ENCODE measurements at places on chromosomes 16 and 17.

DNA sequence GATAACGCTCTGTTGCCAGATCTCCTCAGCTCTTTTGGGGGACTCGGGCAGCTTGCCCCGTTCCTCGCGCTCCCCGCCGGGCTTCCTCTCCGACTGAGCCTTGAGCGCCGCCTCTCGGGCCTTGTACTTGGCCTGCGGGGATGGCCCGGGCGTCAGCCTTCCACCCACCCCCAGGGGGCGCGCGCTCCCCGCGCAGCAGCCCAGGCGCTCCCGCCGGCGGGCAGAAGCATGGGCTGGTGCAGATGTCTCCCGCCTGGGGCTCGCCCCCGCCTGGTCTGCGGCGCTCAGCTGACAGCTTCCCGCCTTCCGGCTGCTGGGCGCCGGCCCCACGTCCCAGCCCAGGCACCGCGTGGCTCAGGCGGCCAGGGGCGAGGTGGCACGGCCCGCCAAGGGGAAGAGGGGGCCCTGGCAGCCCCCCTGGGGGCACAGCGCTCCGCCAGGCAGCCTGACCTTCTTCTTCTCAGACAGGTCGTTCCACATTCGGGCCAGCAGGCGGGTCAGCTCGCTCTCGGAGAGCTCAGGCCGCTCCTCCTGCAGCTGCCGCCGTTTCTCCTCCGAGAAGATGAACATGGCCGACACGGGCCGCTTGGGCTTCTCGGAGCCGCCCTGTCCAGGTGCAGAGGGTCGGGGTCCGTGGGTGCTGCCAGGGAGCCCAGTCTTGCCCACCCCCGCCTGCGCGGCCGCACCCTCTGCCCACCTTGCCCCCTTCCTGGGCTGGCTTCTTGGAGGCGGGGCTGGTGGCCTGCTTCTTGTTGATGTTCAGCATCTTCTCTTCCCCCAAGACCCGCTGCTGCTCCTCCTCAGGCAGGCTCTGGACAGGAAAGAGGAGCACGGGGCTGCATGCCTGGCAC is 8.9 kb downstream of the UBTF start:
- peak; percentile 96 for DNase-seq

DNA sequence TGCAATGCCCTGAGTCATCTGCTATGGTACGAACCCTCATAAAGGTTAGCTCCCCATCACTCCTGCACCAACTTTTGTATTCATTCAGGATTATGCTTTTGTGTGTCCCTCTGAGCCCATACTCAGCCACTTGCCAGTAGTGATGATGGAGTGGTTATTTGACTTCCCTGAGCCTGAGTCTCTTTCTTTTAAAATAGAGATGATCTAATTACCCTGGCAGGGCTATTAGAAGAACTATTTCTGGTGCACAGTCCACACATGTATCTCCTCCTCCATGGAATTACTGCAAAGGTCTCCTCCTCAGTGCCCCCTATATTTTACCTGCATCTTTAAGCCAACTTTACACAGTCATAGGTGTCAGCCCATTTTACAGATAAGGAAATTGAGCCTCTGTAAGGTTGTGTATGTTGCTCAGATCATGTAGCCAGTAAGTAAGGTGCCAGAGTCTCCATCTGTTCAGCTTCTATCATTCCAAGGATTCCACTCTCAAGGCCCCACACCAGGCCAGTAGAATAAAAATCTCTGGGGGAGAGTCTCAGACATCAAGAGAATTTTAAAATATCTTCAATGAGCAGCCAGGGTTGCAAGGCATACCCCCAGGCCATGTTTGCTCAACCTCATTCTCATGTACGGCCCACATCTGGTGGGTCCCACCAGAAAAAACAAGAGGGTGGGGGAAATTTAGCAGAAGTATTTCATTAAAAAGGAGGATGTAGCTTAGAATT is 333.7 kb upstream of the HSBP1 start:
- no peak for DNase-seq

DNA sequence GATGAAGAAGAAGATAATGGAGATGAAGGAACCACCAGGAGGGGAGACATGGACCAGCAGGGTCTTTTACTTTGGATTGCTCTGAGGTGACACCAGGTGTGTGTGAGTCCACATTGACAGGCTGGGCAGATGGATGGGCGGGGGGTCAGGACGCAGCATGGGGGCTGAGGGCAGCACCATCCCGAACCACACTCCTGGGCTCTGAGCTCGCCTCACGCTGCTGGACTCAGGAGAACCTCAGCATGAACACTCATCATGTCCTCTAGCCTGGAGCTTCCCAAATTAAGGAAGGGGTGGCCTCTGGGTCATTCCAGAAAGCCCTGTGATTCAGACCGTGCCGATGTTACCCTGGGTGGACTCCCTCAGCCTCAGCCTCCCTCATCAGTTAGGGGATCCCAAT is 50.4 kb upstream of the MAP3K14 start:
- no peak for DNase-seq

GRCh38 chr16:48810803-48811453 is 200.9 kb upstream of the N4BP1 start:
- no peak for DNase-seq

GRCh38 chr17:14303343-14304221 is 2.7 kb downstream of the HS3ST3B1 start:
- no peak for DNase-seq

- no peak for DNase-seq
Observed at GRCh38 chr16:86037999-86038925, 139.3 kb downstream of the IRF8 start.

- no peak for DNase-seq
Observed at GRCh38 chr17:71202449-71202848, 918.4 kb upstream of the SOX9 start.

GRCh38 chr16:68093816-68094613 is 8.8 kb downstream of the NFATC3 start:
- DNase-seq = peak; percentile 72

GRCh38 chr17:65013613-65014391 is 42.7 kb downstream of the GNA13 start:
- peak; percentile 58 for DNase-seq

DNA sequence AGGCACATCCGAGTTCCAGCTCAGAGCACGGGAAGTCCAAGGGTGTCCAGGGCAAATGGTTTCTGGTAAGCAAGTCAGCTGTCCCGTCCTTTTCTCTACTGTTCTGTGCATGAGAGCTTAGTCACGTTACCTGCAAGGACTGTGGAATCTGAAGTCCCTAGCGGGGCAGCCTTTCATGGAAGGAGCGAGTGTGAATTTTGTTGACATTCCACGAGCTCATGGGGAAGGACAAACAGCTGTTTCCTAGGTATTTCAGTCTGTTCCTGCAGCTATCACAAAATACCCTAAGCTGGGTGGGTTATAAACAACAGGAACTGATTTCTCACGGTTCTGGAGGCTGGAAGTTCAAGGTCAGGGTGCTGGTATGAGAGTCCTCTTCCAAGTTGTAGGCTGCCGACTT is 109.2 kb downstream of the SDR42E1 start:
- no peak for DNase-seq

DNA sequence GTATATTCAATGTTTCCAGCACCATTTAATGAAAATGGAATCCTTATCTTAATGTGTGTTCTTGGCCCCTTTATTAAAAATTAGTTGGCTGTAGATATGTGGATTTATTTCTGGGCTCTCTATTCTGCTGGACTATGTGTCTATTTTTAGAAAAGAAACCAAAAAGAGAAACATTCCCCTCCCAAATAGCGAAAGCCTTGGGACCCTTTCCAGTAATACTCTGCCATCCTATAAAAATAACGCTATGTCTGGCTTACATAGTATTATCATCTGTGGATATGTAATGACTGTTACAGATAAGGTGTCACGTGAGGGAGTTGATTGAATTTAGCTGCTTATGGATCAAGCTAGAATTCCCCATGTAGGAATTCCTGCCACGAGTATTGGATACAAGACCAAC is 279.3 kb upstream of the KIF2B start:
- no peak for DNase-seq

DNA sequence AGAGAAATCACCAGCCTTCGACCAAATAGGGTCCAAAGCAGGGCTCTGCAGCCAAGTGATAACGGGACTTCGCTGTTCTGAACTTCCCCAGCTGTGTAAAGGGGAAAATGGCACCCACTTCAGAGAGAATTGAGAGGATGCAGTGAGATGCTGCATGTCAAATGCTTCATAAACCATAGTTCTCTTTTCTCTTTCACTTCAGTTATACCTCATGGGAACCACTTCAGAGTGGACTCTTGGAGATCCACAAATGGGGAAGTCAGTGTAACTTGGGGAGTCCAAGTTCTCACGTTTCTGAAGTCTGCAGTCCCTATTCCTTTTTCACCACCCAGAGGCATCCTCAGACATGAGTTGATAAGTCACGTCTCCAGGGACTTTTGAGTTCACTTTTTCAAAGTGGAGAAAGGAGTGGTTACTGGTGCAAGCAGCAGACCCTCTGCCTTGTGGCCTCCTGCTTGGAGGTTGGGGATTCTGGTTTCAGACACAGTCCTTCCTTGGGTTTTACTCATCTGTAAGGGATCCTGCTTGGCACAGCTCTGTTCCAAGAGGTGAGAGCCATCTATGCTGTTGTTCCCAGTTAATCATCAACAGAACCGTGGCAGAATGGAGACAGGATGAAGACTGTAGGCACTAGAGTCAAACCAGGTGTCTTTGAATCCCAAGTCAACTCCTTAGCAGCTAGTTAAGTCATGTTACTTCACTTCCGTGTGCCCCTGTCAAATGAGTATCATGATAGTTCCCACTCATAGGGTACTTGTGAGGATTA is 123.4 kb upstream of the NOL11 start:
- no peak for DNase-seq

DNA sequence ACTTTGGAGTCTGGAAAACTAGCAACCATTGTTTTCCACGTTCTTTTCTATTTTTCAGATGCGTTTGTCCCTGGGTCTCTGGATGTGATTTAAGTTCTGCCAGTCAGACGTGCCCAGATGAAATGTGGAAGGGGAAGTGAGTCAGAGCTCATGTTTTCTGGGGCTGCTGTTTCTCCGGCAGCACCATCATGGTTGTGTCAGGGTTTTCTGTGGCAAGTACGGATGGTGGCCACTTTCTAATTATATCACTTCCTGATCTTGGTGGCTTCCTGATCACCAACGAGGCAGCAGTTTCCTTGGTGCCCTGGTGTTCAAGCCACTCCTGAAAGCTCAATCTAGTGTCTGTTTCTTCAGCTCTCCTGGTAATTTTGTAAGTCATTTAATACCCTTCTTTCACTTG is 31.4 kb upstream of the PMFBP1 start:
- DNase-seq = peak; percentile 76

- DNase-seq = no peak
Observed at GRCh38 chr16:50868577-50868976, 126.7 kb downstream of the CYLD start.

GRCh38 chr17:36930583-36930900 is 6.7 kb upstream of the LHX1 start:
- DNase-seq = no peak

DNA sequence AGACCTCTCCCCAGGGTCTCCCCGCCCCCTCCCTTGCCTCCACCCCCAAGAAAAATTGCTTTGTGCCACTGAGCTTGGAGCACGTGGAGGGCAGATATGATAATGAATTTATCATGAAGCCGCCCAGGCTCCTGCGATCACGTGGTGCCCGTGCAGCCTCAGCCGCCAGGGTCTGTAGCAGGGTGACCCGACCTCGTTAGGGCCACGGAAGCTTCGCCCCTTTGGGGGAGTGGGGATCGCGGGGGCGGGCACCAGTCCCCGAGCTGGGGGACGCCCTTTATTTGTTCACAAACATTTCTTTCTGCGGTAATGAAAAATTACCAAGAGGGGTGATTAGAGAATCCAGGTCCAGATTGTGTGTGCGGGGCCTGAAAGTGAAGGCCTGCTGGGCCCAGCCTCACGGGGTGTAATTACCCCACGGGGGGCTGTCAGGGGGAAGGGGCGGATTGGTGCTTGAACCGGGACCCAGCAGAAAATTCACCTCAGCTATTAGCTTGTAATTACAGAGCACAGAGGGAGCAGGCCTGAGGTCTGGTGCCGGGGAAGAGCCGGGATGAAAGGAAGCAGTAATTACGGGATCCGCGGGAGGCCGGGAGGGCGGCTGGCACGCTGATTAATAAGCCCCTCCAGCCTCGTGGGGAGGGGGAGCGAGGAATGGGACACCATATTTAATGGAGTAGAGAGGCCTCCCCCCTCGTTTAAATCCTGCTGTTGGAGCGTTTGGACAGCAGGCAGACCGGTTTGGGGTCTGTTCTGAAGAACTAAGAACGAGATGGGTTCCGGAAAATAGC is 13.3 kb downstream of the GSE1 start:
- DNase-seq = peak; percentile 63

DNA sequence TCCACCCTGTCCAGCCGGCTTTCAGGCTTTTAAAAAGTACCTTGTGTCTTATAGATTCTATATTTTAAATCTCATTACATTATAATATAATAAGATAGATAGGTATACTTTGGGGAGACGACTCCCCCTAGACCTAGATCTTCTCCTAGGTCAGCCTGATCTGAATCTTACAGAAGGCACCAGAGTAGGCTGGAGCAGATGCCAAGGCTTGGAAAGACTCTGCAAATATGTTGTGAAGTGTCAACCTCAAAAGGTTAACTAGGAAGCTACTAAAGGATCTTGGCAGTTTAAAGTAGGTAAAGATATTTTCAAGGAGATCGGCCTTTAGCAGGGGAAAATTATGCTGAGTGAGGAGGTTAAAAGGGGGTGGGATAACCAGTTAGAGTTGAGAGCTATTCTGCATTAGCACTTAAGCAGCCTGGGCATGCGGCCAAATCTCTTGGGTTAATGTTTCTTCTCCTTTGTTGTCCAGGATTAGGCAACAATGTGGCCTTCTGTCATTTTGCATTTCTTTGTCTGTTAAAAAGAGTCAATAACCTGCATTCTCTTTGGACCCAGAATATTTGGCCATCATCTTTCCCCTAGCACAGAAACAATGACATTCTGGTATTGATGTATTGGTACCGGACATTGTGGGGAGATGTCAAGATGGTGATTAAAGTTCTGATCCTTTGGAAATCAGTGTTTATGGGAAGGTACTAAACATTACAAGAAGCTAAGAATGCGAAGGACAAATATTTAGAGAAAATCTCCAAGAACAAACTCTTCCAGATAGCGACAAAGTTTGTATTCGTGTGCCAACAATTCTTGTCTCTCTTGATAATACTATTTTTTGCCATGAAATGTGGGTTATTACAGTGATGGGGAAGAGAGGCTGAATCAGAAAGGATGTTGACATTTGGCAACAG is 51.2 kb upstream of the DHX40 start:
- DNase-seq = peak; percentile 86

- DNase-seq = no peak
Observed at GRCh38 chr17:50918071-50918932, 52.1 kb upstream of the TOB1 start.

DNA sequence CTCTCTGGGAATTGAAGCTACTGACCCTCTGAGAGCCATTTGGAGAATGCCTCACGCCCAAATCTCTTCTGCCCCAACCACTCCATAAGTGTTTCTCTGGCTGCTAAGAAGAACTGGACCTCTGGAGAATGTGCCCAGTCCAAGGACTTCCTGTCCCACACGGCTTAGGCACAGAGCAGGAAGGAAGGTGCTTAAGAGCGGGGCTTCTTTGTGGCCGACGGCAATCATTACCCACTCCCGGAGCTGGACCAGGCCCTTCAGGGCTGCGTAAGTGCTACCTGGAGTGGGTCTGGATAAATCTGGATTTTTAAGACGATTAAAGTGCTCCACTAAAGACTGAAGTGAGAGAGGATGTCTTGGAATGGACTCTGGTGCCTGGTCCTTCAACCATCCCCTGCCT is 1.8 kb downstream of the CCDC42 start:
- no peak for DNase-seq

Data from hematopoietic multipotent progenitor cell treated with erythropoietin and hydrocortisone succinate and interleukin-3 and kit ligand, for 4 days (in vitro differentiated cells).